Femur (tissue), 1 donor: ENCODE measurements at places on chromosomes 4 and X.

GRCh38 chr4:2834001-2834921 is 9.4 kb upstream of the ADD1 start:
- DNase-seq = peak; percentile 26

DNA sequence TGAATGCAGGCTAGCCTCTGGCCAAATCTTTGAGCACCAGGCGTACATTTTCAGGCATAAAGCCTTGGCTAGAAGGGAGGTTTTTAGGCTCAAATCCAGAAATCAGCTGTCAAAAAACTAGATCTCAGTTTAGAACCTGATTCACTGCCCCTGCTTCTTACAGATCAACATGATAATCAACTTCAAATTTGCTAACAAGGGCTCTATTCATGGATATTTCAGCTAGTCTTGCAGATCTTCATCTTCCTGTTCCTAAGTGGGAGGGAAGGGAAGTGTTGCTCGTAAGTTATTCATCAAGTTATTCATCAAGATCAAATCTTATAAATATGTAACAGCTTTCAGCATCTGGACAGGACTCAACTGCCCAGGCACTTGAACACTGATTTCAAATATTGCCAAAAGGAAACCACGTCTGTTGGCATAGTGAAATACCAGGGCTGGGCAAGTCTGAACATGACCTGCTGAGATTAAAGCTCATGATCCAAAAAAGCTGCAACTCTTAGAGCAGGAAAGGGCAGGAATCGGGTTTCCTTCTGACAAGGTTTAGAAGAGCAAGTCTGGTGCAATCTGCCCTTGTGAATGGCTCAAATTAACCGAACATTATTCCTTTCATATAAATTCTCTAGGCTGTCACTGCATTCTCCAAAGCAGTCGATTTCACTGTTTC is 200.3 kb downstream of the PDGFC start:
- peak; percentile 23 for DNase-seq

- no peak for DNase-seq
Measured at GRCh38 chr4:74308215-74308614, at the start of gene EPGN. Gene EPGN, plus strand, starts transcription at chr4:74308470. Its CDS starts 64 bp downstream, at chr4:74308534.

GRCh38 chr4:16083241-16084191 is at the start of gene PROM1:
Gene PROM1, minus strand, starts transcription at chr4:16084023. Its CDS starts 8,117 bp downstream, at chr4:16075906.
- DNase-seq = peak; percentile 61

- no peak for DNase-seq
Measured at GRCh38 chr4:168095776-168096406, 3.6 kb downstream of the ANXA10 start.

DNA sequence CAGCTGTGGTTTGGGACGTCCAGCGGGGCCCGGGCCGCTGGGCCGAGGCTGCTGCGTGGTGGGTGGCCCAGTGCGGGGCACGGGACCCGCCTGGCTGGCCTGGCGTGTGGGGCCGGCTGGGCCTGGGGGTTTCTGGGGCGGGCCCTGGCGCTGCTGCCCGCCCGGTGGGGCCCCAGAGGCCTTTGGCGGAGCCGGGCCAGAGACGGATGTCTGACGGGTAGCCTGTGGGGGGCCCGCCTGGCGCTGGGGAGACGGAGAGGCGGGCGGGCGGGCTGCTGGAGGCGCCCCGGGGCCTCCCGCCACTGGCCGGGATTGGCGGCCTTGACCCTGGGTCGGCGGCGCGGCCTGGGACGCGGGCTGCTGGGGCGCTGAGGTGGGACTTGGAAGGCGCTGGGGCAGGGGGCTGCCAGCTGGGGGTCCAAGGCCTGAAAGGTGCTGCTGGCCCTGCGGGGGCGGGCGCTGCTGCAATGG is 8.1 kb upstream of the TIMP1 start:
- peak; percentile 48 for DNase-seq

GRCh38 chr4:55291227-55291640 is 54.8 kb upstream of the SRD5A3 start:
- DNase-seq = peak; percentile 24

GRCh38 chr4:137635108-137635507 is 102.8 kb upstream of the PCDH18 start:
- DNase-seq = no peak

DNA sequence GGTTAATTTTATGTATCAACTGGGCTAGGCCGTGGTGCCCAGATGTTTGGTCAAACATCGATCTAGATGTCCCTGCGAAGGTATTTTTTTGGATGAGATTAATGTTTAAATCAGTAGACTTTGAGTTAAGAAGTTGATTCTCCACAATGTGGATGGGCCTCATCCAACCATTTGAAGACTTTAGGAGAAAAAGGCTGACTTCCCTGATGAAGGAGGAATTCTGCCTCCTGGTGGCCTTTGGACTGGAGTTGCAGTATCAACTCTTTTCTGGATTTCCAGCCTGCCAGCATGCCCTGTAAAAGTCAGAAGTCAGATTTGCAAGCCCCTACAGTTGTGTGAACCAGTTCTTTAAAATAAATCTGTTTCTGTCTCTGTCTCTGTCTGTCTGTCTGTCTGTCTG is 91.4 kb downstream of the STK32B start:
- DNase-seq = peak; percentile 37

- DNase-seq = no peak
Measured at GRCh38 chr4:41645728-41646390, 102.7 kb downstream of the PHOX2B start.

DNA sequence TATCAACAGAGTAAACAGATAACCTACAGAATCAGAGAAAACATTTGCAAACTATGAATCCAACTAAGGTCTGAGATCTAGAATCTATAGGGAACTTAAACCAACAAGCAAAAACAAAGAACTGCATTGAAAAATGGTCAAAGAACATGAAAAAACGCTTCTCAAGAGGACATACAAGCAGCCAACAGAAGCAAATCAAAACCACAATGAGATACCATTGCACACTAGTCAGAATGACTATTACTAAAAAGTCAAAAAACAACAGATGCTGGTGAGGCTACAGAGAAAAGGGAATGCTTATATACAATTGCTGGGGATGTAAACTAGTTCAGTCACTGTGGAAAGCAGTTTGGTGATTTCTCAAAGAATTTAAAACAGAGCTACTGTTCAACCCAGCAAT is 255.7 kb downstream of the TMEM47 start:
- DNase-seq = no peak

GRCh38 chr4:17085416-17085815 is 187.0 kb upstream of the LDB2 start:
- DNase-seq = no peak

DNA sequence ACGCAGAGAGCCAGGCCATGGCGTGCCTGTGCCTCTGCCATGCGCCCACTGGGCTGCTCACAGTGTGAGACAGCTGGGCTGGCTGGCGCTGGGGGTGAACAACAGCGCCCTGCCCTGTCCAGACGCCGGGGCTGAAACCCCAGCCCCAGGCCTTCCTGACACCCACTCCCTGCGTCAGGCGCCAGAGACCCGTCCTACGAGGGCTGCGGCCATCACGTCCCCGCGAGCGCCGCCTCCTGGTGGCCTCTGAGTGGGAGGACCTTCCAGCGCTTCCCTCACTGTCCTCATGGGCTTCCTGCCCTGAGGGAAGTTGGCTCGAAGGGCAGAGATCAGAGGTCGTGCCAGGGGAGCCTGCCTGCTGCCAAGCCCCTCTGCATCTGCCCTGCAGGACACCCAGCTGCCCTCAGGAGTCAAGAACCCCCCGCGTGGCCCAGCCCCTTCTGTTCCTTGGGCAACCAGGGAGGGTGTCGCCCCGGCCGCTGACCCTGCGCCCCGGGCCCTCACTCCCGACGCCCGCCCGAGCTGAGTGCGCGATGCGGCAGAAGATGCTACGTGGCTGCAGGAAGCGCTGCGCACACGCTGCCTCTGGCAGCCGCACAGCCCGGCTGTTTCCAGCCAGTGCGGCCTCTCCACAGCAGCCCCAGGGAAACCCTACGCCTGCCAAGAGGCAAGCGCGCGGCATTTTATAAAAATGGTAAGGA is 16.2 kb downstream of the NELFA start:
- peak; percentile 72 for DNase-seq

- DNase-seq = no peak
Measured at GRCh38 chr4:72966652-72967051, 102.9 kb downstream of the COX18 start.

GRCh38 chr4:6499238-6499600 is 26.8 kb upstream of the PPP2R2C start:
- DNase-seq = no peak

DNA sequence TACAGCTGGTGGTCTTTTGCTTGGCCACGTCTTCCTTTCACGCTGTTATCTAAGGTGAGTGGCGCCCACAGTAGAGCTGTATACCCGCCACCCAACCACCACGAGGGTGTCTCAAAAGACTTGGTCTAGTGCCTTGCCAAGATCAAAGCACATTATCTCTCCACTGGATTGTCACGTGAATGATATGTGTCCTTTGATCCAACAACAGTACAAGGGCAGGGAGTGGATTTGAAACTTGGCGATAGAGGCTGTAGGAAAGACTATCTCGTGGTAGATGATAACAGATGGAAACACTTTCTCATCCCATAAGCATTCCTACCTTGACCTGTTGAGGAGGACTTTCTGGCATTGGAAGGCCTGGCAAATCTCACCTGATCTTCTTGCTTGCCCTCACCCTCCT is 37.7 kb upstream of the BCLAF3 start:
- no peak for DNase-seq

DNA sequence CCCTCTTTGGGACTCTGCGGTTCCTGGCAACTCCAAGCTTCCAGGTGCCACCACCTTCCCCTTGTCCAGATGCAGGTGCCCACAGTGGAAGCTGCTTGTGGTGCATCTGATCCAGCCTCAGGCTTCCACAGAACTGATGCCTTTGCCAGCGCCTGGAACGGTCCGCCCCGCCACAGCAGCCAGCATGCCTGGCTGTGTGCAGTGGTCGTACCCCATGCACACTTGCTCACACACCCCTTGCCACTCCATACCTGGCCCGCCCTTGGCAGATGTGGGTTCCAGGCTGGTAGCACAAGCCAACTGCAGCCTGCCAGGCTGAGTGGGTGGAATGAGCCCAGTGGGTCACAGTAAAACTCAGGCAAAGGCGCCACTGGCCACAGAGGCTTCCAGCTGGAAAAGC is 240.5 kb downstream of the PPP4R3C start:
- no peak for DNase-seq

GRCh38 chrX:1354036-1355019 is 17.7 kb downstream of the IL3RA start:
- DNase-seq = no peak
